ENCODE measurements at places on chromosomes 3 and 15.

GRCh38 chr3:13041113-13041776, 32.0 kb downstream of the IQSEC1 start:
- DNase-seq: no peak

DNA sequence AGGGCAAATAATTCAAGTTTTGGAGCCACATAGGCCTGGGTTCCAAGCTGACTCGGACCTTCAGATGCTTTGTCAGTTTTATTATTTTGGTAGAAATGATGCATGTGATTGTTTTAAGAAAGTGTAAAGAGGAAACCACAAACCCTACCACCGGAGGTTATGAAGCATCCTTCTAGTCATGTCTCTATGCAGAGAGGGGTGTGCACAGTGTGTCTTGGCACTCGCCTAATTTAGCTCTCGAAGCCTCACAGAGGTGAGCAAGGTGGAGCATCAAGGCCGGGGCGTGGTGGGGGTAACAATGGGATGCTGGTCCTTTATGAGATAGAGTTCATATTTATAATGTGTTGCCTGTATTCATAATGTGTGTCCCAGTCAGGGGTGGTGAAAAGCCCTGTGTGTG, 63.7 kb upstream of the SMAD6 start:
- no peak for DNase-seq

DNA sequence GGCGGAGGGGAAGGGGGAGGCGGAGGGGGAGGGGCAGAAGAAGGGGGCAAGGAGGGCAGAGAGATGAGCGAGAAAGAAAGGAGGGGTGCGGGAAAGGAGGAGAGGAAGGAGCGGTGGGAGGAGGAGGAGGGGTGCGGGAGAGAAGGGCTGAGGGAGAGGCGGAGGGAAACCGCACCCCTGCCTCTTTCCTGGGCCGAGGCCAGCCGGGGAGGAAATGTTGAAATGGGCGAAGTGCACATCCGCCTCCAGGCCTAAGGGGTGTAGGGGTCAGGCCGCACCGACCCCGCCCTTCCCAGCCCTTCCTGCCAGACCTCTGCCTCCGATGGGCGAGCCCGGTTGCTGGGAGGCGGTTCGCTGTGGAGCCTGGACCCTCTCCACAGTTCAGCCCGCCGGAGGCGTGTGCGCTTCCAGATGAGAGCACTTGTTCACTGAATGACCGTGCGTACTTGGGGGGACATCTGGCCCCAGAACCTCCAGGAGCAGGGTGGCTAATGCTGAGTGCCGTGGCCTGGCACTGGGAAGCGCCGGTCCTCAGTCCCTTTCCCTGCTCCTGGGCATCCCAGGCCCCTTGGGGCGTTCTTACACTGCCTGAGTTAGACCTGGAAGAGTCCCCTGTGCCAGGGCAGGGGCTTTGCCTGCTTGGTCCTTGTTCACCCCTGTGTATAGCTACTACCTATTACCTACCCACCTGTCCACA, 110.3 kb upstream of the KLF13 start:
- no peak for DNase-seq

DNA sequence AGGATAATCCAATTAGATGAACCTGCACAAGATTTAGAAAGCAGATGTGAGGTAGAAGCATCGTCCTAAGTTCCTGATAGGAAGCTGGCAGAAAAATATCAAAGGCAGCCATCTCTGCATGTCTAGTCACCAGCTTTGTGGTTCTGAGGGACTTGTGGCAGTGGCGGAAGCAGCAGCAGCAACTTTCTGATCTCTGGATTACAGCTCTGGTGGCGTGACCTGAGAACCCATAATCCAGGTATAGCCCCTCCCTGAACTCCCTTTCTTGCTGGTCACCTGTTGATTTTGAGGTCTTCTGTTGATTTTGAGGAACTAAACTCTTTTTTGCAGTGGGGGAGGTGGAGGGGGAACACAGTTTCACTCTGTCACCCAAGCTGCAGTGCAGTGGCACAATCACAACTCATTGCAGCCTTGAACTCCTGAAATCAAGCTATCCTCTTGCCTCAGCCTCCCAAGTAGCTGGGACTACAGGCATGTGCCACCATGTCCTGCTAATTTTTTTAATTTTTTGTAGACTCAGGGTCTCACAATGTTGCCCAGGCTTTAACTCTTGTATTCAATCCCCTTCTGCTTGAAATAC, 7.9 kb downstream of the FSIP1 start:
- DNase-seq: no peak

DNA sequence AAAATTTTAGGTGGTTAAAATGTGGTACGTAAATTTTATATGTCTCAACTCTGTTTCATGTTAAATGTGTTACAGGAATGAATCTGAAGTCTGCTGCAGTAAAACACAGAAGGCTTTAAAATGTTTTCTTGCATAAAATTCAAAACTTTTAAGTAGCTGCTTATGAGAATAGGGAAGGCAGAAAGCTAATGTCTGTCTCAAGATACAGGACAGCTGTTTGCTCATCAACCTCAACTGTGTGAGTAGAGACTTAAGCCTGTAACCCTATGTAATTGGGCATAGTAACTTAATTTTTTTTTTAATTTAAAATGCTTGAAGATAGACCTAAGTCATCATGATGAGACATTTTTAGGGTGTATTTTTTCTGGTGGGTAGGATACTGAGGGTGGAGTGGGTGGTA, 38.9 kb downstream of the ZFAND6 start:
- DNase-seq: no peak

Data from HEK293T (cell line).